Stimulated activated CD8-positive, alpha-beta memory T cell treated with anti-CD3 and anti-CD28 coated beads, Interleukin-4, amount 100 ng/mL, for 1 hour (primary cell): ENCODE measurements at places on chromosomes 12 and 14.

- no peak for DNase-seq
Observed at GRCh38 chr14:27881063-27881462, 885.5 kb upstream of the FOXG1 start.

- DNase-seq, result no peak
Observed at GRCh38 chr12:120224304-120225199, 23.6 kb upstream of the RPLP0 start.

DNA sequence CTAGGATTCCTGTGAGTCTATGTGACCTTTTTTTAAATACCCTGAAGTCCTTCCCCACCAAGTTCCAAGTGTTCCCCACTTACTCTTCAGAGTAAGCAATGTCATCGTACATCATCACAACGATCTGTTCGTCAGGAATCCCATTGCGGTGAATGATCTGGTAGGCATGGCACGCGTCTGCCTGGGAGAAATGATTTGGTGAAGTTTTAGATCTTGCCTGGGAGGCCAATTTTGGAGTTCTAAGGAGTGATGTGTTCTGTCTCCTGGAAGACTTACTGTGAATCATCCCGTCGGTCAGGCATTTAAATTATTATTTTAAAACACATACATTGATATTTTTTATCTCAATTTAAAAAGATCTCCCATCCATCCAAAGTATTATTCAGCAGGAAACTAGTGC lies 29.8 kb downstream of the LGMN start:
- no peak for DNase-seq

DNA sequence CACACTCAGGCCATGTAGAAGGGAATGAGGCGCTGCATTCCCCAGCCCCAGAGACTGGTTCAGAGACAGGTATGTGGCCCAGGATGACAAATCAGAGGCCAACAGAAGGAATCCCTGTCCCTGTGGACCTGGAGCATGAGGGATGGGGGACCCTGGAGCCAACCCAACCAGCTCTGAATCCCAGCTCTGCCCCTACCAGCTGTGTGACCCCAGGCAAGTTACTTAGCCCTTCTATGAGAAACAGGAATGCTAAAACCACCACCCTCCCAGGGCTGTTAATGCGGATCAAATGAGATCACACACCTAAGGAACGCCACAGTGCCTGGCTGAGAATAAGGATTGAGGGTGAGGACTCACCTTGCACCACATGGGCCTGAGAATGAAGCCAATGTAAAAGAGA lies 15.6 kb downstream of the ITPK1 start:
- DNase-seq, result no peak

DNA sequence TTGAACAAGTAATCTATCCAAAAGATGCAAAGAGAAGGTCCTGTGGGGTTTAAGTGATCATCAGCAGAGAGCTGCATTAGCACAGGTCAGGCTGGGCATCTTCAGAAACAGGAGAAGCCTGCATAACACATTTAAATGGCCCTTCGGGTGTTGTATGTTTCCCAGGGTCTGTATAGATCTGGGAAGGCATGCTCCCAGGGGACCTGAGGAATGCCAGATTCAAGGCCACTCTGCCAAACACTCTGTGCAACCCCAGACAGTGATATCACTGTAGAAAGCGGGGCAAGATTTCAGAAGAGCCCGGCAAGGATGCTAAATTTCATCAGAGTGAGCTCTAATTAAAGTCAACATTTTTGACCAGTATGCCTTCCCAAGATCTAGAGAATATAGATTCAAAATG lies 92.9 kb downstream of the ARMH4 start:
- no peak for DNase-seq

- no peak for DNase-seq
Observed at GRCh38 chr14:29892327-29892726, 35.3 kb downstream of the PRKD1 start.

GRCh38 chr12:23927907-23928306 lies 21.6 kb downstream of the SOX5 start:
- DNase-seq, result no peak
